ENCODE measurements at places on chromosomes 5 and 9.
A peak's percentile ranks its signal among the peaks of the same experiment; 100 is the strongest.

DNA sequence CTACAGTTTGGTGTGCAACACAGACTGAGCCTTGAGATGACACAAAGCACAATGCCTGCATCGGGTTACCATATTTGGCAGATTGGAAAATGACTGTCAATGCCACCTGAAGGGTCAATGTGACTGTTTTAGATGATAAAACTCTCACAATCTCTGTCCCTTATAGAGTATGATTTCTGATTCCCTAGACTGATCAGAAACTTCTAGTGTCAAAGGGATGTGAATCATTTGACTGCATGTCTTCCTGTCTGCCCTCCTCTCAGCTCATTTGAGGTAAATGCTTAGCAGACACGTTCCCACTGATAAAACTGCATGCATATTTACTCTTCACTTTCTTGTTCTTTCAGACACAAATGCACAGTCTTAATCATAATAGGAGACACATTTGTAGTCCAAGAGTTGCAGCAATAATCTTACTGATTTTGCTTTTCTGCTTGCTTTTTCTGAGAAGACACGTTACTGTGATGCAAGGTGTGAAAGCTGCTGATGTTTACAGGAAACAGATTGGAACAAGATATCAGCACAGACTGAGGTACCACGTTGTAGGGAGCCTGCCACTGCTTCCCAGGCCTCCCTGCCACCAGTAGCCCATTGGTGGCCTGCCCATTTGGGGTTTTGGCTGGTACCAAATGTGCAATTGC lies 77.8 kb downstream of the GCNT4 start:
- no peak for DNase-seq

- DNase-seq = no peak
Measured at GRCh38 chr5:53262348-53262970, 152.9 kb upstream of the MOCS2 start.

GRCh38 chr5:165720901-165721300 lies 2215.5 kb downstream of the MAT2B start:
- no peak for DNase-seq

DNA sequence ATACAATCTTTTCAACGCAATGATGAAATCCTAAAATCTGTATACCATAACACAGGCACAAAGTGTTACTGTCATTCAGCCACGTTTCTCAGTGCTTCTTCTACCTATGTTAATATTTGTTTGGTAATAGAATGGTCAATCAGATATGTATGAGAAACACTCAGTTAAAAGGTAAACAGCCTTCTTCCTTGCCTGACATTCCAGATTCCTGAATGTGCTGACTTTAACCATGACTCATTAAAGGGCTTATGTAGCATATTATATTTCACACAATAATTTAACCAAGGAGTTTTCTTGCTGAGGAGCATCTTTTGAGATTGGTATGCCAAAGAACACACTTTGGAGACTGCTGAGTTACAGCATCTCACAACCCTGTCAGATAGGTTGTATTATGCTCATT lies 187.6 kb downstream of the CETN3 start:
- peak; percentile 14 for DNase-seq

Measured in HS-27A (cell line).